AG04450 (cell line): ENCODE measurements at places on chromosomes 2 and 18.
A peak's percentile ranks its signal among the peaks of the same experiment; 100 is the strongest.

DNA sequence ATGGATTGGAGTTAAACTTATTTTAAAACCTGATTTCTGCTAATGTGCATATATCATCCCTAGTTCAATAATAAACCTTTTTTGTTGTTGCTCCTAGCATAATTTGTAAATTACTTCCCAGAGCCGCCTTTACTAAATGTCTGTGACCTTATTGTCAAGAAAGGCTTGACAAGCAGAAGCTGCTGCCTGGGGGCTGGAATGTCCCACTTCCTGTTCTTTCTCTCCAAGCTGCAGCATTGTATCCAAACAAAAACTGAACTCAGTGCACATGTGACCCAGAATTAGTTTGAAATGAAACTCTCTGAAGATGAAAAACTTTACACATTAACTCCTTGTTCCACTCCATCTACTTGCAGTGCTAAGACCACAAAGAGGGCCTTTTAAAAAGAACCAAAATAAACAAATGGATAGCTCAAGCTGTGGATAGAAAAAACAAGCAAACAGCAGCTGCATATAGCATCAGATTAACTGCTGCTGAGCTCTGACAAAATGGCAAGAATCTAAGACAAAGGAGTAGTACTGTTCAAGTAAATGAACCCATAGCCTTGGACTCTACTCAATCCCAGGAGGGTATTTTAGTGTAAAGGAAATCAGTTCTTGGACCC lies 99.8 kb upstream of the NEUROD1 start:
- no peak for DNase-seq

GRCh38 chr2:71662665-71663394 lies 209.5 kb downstream of the DYSF start:
- DNase-seq, result no peak

GRCh38 chr18:61910101-61910500 lies 17.3 kb upstream of the RNF152 start:
- no peak for DNase-seq

GRCh38 chr2:105584435-105585010 lies 160.2 kb upstream of the NCK2 start:
- DNase-seq, result no peak

DNA sequence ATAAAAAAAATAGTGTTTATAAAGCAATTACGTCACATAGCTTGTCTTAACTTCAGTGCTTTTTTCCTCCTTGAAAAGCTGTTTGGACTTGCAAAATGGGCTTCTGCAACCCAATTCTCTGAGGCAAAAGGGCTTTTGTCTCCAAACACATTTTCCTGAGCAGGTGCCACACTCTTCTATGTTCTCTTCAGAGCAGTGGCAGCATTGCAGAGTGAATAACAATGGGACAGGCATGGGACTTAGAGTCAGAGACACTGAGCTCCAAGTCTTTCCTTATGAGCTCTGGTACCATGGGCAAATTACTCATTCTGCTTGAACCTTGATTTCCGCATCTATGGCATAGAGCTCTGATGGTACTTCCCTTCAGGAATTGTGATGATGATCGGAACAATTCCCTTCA lies 149.0 kb downstream of the ARL6IP6 start:
- DNase-seq, result no peak

- DNase-seq, result no peak
Observed at GRCh38 chr2:166560022-166560421, 66.0 kb upstream of the SCN7A start.

DNA sequence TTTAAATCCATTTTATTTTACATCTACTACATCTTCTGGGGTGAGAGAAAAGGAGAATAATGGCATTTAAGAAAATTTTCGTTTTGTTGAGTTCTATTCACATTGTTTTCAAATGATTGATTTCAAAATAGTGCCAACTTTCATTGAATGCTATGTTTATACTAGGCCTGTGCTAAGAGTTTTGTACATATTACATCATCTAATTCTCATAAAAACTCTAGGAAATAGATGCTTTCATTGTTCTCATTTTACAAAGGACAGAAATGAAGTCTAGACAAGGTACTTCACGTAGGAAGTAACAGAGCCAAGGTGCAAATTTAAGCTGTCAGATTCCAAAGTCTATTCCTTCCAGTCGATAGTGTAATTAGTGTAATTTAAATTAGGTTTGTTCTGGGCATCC lies 402.8 kb upstream of the UBE2E3 start:
- DNase-seq, result no peak

- DNase-seq, result peak; percentile 77
Observed at GRCh38 chr2:64988420-64989125, 626 bp upstream of the SLC1A4 start.

GRCh38 chr2:222861411-222862105 lies 722 bp downstream of the ACSL3 start:
- DNase-seq, result no peak

GRCh38 chr2:165294912-165295311 lies 55.7 kb downstream of the SCN2A start:
- DNase-seq, result no peak

GRCh38 chr18:59898609-59899297 lies 1.0 kb upstream of the PMAIP1 start:
- DNase-seq, result no peak

- no peak for DNase-seq
Observed at GRCh38 chr2:28568533-28568932, 72.7 kb downstream of the PLB1 start.

DNA sequence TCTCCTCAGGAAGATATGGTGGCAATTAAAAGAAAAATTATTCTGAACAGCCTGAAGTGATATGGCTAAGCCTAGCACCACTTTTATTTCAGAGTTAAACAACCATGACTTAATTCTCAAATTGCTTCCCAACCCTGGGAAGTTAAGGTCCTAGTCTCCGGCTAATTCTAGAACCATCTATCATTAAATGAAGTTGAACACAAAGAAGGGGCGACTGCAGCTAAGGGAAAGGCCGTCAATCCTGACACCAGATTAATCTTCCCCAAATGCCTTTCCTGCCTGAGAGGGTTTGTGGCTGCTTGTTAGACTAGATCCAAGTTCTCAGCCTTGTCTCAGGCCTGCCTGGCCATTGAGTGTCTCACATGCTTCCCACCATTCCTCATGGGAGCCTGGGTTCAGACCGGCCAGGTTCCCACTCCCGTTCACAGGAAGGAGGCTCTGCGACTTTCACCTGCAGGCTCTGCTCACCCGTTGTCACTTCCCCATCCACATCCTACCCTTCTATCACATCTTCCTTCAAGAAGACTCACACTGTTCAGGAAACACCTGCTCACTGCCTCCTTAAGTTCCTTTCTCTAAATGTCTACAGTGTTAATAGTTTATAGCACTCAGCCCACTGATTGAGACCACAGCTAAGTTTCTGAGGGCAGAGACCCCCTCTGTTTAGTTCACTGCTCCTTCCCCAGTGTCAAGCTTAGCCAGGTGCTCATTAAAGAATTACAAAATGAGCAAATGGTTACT lies 282.9 kb upstream of the REV1 start:
- no peak for DNase-seq

DNA sequence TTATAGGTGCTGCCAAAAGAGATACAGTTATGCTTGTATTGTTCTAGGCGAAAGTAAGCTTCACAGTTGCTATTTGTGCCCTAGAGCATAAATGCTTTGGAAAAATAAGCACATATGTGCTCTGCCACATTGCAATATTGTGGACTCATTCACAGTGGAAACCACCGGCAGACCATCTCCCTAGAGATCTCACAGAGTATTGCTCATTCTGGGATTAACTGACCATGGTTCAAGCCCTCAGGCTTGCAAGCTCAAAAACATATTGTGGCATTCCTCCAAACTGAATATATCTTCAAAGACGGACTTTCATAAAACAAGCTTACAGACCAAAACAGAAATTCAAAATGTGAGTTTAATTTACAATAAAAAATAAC lies 158.2 kb upstream of the CCDC150 start:
- no peak for DNase-seq

- no peak for DNase-seq
Observed at GRCh38 chr18:57469884-57470283, 34.7 kb downstream of the ONECUT2 start.

GRCh38 chr2:179467111-179467510 lies 202.5 kb upstream of the SESTD1 start:
- DNase-seq, result no peak

GRCh38 chr2:181275643-181276070 lies 181.5 kb upstream of the ITGA4 start:
- no peak for DNase-seq

- no peak for DNase-seq
Observed at GRCh38 chr2:3624059-3624794, 29.3 kb downstream of the COLEC11 start.

- DNase-seq, result no peak
Observed at GRCh38 chr2:174013315-174013751, 48.2 kb upstream of the SP3 start.

DNA sequence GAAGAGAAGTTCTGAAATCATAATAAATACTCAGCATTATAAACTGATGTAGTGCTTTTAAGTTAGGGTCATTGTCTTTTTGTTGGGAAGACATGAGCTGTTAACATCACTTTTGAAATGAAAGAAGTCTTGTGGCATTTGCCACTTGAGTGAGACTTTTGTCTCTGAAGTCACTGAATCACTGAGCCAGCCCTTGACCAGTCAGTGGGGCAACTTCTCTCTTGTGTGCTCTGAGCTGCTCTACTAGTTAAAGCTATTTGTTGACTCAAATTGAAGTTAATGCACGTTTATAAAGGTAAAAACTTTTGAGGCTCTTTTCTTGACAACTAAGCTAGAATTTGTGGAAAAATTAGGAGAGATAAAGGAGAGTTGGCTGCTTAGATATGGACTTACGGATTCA lies 6.7 kb downstream of the WDR43 start:
- DNase-seq, result no peak

GRCh38 chr18:55354795-55355194 lies 233.2 kb downstream of the TCF4 start:
- DNase-seq, result no peak

- DNase-seq, result no peak
Observed at GRCh38 chr2:69018678-69019095, 5.7 kb downstream of the ANTXR1 start.

DNA sequence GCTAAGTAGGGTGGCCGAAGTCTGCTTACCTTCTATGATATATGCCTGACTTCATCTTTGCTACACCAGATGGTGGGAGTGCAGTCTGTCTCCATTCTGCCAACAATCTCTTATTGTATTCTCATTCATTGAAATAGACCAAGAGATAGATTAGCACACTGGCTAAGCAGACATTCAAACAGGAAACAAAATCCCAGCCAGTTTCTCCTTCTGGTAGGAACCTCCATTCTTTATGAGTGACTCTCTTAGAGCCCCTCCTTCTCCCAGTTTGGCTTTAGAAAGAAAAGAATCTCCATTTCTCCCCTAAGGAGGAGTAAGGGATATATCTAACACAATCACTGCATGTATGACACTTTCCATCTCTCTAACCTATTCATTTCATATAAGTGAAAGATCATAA lies 118.9 kb upstream of the COL5A2 start:
- no peak for DNase-seq

- no peak for DNase-seq
Observed at GRCh38 chr2:106176446-106177099, 17.5 kb downstream of the UXS1 start.

DNA sequence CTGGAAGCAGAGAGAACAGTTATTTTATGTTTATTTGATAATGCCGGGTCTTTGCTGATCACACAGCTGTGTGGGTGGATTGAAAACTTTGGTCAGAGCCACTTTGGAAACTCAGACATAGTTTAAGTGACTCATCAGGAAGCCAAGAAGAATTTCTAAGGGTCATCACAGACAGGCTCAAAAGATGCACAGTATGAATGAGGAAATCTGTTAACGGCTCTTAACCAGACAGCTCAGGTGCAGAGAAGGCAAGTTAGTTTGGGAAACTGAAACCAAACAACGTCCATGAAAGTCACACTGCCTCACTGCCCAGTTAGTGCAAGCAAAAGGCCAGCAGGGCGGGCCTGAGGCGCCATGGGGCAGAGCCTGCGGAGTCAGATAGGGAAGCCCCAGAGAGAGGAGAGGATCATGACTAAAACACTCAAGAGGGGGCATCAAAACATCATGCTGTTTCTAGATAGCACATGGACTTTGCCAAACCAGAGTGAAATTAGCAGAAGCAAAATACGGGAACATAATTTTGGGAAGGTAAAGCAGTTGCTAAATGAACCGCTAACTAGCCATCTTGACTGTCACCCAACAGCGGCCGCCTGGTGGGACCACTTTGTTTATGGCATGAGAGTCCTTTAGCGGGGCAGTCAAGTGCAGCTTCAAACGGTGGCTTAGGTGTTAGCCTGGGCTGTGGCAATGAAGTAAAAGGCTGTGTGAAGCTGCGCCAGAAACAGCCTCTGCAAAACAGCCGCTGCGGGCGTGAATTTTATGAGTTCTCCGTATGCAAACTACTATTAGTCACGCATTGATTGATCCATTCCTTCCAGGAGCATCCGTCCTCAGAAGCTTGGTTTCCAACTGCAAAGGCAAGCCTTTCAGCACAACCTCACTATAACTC lies 101.2 kb downstream of the KCTD18 start:
- peak; percentile 82 for DNase-seq

- no peak for DNase-seq
Observed at GRCh38 chr18:41353777-41354528, 601.1 kb upstream of the PIK3C3 start.

- no peak for DNase-seq
Observed at GRCh38 chr2:211390536-211391188, 834.3 kb downstream of the CPS1 start.

DNA sequence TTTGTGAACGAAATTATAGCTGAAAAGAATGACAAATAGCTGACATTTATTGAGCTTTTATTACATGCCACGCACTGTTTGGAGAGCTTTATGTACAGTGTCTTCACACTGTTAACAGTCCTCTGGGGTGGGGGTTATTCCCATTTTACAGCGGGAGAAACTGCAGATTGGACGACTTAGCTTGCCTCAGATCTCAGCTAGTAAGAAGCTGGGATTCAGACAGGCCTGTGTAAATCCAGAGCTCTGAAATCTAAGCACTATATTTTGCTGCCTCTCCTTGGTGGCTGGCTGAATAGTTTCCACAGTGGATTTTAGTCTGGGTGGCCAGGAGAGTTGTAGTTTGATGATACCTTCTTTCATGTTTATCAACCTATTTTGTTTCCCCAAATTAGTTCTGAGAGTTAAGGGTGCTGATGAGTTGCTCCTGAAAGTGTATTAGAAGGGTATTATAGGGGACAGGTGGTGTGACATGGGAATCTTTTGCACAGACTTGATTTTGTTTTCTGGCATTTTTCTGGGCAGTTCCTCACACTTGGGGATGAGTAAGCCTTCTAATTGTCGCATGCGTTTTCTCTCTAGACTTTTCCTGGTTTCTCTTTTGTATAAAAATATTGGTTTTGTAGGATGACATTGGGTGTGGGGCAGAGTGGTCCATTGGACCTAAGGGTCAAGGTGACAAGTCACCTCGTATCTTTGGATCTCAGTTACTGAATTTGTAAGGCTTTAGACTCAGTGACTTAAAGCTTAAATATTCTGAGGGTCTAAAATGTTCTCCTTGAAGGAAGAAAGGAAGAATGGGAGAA lies 1.5 kb downstream of the ACSL3 start:
- DNase-seq, result no peak
